ENCODE measurements at places on chromosomes 6 and 20.

- H3K27ac ChIP-seq: no peak overlapping the region
- peaks cover 5% of the 10 kb centered on the region for H3K27me3 ChIP-seq
- DNase-seq: no peak
- H3K4me1 ChIP-seq: no peaks in the 10 kb centered on the region
Measured at GRCh38 chr6:138428944-138429598, 25.0 kb downstream of the HEBP2 start.

DNA sequence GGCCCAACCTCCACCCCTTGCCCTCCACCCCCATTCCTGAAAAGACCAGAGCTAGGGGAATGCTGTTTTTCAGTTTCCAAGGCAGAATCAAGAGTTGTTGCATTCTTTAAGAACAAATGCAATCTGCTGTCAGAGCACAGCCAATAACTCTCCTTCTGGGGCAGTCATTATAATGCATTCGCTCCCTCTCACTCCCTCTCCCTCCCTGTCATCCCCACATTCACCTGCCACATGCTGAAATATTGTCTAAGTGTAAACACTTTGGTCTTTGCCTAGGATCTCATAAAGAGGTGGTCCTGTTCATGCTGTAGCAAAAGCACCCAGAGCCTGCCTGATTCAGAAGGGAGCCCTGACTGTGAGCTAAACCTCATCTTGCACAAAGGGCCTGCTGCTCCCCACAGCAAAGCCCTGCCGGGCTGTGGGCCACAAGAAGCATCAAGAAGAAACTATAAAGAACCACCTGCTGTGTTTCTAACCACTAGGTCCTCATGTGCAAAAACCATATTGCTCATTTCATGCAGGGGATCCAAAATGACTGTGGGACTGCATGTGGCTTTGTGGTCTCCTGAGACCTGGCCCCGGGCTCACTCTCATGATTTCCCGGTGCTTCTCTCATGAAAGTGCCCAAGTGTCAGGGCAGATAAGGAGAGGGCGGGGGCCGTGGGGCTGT, 85.6 kb downstream of the GPR6 start:
- no peak for DNase-seq
- no peak overlapping the region for H3K27ac ChIP-seq
- peaks cover 5% of the 10 kb centered on the region for H3K4me1 ChIP-seq
- no peaks in the 10 kb centered on the region for H3K36me3 ChIP-seq

DNA sequence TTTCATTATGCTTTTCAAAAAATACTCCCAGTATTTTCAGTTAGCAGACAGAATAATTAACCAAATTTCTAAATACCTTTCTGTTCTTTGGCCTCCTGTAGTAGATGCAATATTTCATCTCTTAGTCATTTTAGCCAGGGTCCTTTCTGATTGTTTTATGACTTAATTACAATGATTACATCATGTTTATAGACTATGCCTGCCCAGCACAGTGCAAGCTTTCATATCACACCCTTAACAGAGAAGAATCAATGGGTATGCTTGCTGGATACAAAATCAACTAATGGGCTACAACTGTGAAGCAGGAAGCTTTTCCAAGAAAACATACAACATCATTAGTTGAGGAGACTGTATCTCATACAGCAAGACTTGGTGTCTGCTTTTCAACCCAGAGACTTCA, 119.8 kb upstream of the NRSN1 start:
- H3K27ac ChIP-seq: no peak overlapping the region
- H3K27me3 ChIP-seq: no peaks in the 10 kb centered on the region
- H3K4me1 ChIP-seq: no peaks in the 10 kb centered on the region

- H3K27ac ChIP-seq: no peak overlapping the region
- peak; percentile 17 for DNase-seq
- no peaks in the 10 kb centered on the region for H3K36me3 ChIP-seq
- no peak overlapping the region for H3K4me3 ChIP-seq
- peaks cover 28% of the 10 kb centered on the region for H3K27me3 ChIP-seq
- peaks cover 3% of the 10 kb centered on the region for H3K4me1 ChIP-seq
Measured at GRCh38 chr6:170174124-170174770, 116.6 kb downstream of the DLL1 start.

GRCh38 chr20:35008411-35009342, 53.0 kb downstream of the MYH7B start:
- no peak for DNase-seq
- H3K27ac ChIP-seq: no peak overlapping the region
- H3K27me3 ChIP-seq: no peaks in the 10 kb centered on the region

DNA sequence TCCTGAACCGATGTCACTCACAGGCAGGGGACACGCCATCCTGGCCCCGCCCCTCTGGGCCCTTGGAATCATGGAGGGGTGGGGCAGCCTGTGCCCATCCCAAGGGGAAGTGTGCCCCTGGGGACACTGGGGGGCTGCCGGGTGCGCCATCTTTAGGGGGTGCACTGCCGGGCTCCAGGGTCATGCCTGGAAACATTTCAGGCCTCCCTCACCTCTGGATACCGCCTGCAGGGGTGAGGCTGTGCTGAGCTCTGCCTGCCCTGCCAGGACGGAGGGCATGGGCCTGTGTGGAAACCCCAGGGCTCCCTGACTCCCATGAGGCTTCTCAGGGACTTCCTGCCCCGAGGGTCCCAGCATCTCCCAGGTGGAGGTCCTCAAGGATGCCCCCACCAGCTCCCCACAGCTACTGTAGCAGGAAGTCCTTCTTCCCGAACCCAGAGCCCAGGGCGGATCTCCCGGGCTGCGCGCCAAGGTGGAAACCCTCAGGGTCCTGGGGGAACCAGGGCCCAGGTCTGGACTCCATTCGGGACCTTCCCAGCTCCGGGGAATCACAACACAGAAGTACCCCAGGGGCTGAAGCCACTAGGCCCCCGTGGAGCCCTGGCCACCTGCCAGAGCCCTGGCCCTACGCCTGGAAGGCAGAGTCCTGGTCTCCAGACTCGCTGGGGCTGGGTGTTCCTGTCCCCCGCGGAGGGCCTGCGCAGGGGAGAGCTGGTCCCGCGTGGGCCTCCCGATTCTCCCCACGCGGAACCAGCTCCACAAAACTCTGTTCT, 15.6 kb downstream of the CHRNA4 start:
- no peaks in the 10 kb centered on the region for H3K36me3 ChIP-seq
- H3K4me3 ChIP-seq: no peak overlapping the region
- no peak overlapping the region for H3K27ac ChIP-seq
- peaks cover 12% of the 10 kb centered on the region for H3K27me3 ChIP-seq
- no peak for DNase-seq

GRCh38 chr20:36856195-36856594, 19.7 kb upstream of the TLDC2 start:
- H3K36me3 ChIP-seq: no peaks in the 10 kb centered on the region
- peaks cover 19% of the 10 kb centered on the region for H3K4me1 ChIP-seq
- H3K27ac ChIP-seq: no peak overlapping the region
- DNase-seq: no peak
- H3K27me3 ChIP-seq: peaks cover under 1% of the 10 kb centered on the region

GRCh38 chr20:24718696-24719095, 230.4 kb upstream of the CST7 start:
- no peaks in the 10 kb centered on the region for H3K4me1 ChIP-seq
- H3K27ac ChIP-seq: no peak overlapping the region
- no peak for DNase-seq
- H3K27me3 ChIP-seq: peaks cover 13% of the 10 kb centered on the region
- H3K36me3 ChIP-seq: no peaks in the 10 kb centered on the region

DNA sequence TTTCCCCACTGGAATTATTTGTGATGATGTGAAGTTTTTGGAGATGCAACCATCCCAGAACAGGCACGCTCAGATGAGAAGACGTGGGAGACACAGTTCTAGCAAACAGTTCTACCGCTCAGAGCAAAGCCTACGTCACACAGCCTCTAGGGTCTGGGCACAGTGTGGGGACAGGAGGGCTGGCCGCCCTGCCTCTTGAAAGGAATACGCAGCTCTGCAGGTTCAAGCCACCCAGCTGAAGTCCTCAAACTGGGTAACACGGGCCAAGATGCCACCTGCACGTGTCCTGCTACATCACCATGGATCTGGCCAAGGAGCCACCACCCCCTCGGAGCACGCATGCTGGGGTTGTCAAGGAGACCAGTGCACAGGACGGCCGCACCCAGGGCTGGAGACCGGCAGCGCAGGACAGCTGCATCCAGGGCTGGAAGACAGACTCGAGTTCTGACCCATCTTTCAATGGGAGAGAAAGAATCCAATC, 75.0 kb downstream of the NOL4L start:
- H3K27ac ChIP-seq: peak overlapping the region; percentile 85
- no peak for DNase-seq
- H3K4me3 ChIP-seq: peak overlapping the region; percentile 69
- peaks cover 11% of the 10 kb centered on the region for H3K36me3 ChIP-seq
- H3K27me3 ChIP-seq: no peaks in the 10 kb centered on the region

GRCh38 chr6:27957516-27957915, 475 bp downstream of the OR2B6 start:
- no peaks in the 10 kb centered on the region for H3K4me1 ChIP-seq
- no peak for DNase-seq
- no peak overlapping the region for H3K27ac ChIP-seq
- no peak overlapping the region for H3K4me3 ChIP-seq
- H3K36me3 ChIP-seq: no peaks in the 10 kb centered on the region
- H3K27me3 ChIP-seq: peaks cover 53% of the 10 kb centered on the region

DNA sequence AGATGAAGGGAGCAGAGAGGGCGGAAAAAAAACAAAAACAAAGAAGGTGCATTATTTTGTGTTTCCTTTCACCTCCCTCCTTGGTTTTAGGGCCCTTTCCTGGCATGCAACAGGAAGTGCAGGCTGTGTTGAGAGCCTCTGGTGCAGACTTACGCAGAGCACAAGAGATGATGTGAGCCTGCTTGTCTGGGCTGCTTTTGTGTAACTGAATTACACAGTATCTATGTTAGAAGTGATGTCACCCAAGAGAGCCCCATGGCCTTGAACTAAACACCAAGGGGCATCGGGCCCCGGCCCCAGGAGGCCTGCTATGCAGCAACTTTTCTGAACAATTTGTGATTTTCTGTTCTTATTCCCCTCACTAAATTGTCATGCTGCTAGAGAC, 25.5 kb downstream of the GNAS start:
- peaks cover 2% of the 10 kb centered on the region for H3K36me3 ChIP-seq
- H3K4me3 ChIP-seq: no peak overlapping the region
- H3K4me1 ChIP-seq: peaks cover 19% of the 10 kb centered on the region
- no peaks in the 10 kb centered on the region for H3K27me3 ChIP-seq

- H3K27ac ChIP-seq: no peak overlapping the region
- no peak for DNase-seq
- H3K27me3 ChIP-seq: no peaks in the 10 kb centered on the region
Measured at GRCh38 chr6:107079429-107079828, 35.9 kb downstream of the BEND3 start.

DNA sequence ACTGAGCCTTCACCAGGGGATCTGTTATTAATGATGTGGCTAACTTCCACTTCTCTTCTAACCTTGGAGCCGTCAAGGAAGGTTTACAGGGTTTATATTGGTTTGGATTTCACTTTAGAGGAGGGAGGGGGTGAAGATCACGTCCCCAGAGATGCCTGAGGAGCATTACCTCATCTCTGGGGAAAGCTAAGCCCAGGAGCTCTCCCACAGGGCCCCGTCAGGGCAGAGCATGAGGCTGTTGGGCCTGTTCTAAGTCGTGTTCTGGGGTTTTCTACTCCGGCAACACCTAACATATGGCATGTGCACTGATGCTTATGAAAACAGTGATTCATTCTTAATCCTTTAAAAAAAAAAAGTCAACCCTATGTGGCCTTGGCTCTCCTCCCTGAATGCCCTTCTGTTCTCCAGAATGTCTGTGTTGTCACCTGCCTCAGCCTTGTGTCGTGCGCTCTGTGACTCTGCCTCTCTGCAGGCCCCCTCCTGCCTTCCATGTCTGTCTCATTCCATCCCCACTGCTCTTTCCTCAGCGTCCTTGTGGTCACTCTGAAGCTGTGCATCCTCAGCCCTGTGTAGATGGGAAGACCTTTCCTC, 97.4 kb upstream of the JARID2 start:
- H3K4me3 ChIP-seq: no peak overlapping the region
- no peaks in the 10 kb centered on the region for H3K36me3 ChIP-seq
- DNase-seq: no peak
- H3K27ac ChIP-seq: peak overlapping the region; percentile 22

GRCh38 chr6:136446579-136447187, 103.5 kb downstream of the MAP7 start:
- no peaks in the 10 kb centered on the region for H3K36me3 ChIP-seq
- H3K27me3 ChIP-seq: peaks cover 4% of the 10 kb centered on the region
- DNase-seq: no peak
- no peak overlapping the region for H3K4me3 ChIP-seq
- no peak overlapping the region for H3K27ac ChIP-seq

DNA sequence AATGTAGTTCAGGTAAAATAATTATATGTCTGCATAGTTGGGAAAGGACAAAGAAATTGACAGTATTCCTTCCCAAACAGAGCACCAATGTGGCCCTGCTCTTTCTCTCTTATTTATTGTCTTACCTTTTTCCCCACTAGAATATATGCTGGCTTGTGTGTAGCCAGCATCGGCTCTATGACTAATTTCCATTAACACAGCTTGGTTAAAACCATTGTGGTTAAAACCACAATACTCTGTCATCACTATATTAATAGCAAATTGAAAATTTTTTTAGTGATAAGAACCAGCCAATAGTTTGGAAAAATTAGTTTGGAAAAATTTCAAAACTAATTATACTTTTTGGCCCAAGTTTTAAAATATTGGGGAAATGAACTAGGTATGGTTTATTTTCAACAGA, 535.1 kb downstream of the UTRN start:
- no peak overlapping the region for H3K27ac ChIP-seq
- peaks cover 34% of the 10 kb centered on the region for H3K36me3 ChIP-seq
- no peak overlapping the region for H3K4me3 ChIP-seq
- H3K4me1 ChIP-seq: peaks cover 2% of the 10 kb centered on the region
- no peak for DNase-seq

All from activated T-cell treated with anti-CD3 and anti-CD28 coated beads, Interleukin-2, amount 50 U/mL, for 24 hours (primary cell).